Central memory CD4-positive, alpha-beta T cell (primary cell): ENCODE measurements at places on chromosomes 2 and 18.

GRCh38 chr18:57749604-57749970 is 53.5 kb downstream of the ATP8B1 start:
- DNase-seq, result no peak

GRCh38 chr18:56026509-56026908 is 438.5 kb upstream of the TCF4 start:
- DNase-seq, result no peak

DNA sequence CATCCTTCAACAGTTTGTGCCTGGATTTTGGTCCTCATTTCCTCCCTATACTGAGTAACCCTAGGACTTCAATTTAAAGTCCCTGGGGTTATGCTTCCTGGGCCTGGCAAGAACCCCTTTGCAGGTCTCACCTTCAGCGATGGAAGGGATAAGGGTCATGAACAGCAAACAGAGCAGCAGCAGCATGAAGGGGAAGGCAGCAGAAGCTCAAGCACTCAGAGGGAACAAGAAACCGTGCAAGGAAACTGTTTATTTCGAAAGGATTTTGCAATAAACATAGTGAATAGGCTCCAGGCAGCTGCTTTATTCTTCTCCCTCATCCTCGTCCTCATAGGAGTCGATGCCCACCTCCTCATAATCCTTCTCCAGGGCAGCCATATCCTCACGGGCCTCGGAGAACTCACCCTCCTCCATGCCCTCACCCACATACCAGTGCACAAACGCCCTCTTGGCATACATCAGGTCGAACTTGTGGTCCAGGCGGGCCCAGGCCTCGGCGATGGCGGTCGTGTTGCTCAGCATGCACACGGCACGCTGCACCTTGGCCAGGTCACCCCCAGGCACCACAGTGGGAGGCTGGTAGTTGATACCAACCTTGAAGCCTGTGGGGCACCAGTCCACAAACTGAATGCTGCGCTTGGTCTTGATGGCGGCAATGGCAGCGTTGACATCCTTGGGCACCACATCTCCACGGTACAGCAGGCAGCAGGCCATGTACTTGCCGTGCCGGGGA is 2.8 kb upstream of the TUBA4B start:
- DNase-seq, result no peak

- no peak for DNase-seq
Measured at GRCh38 chr2:224970311-224970710, 72.0 kb downstream of the DOCK10 start.

DNA sequence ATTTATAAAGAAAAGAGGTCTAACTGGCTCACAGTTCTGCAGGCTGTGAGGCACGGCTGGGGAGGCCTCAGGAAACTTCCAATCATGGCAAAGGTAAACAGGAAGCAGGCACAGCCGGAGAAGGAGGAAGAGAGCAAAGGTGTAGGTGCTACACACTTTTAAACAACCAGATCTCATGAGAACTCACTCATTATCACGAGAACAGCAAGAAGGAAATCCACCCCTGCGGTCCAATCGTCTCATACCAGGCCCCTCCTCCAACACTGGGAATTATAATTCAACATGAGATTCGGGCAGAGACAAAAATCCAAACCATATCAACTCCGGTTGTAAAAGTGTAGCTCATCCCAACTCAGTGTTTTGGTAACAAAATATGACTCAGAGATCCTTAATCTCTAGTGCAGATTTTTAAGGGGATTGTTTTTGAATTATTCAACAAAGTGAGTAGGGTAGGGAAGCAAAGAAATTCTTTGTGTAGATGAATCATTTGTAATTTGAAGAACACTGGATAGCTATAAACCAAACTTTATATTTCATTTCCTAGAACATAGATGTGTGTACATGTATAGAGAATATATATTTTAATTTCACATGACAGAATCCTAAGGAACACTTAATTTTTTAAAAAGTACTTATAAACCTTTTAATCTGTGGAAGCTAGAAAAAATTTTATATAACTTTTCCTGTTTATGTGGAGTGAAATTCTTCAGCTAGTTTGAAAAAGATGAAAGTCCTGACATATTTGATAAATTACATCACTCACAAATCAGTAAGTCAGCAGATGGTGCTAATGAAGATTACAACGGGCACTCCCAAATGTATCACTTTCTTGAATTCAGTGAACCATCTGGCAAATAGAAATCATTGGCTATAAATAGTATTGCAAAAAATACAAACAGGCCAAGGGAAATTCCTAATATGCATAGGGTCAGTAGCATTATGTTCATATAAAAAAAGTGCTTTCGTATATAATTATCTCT is 130.1 kb downstream of the OLA1 start:
- no peak for DNase-seq

GRCh38 chr2:157684940-157685466 is 56.3 kb upstream of the ACVR1C start:
- DNase-seq, result no peak

DNA sequence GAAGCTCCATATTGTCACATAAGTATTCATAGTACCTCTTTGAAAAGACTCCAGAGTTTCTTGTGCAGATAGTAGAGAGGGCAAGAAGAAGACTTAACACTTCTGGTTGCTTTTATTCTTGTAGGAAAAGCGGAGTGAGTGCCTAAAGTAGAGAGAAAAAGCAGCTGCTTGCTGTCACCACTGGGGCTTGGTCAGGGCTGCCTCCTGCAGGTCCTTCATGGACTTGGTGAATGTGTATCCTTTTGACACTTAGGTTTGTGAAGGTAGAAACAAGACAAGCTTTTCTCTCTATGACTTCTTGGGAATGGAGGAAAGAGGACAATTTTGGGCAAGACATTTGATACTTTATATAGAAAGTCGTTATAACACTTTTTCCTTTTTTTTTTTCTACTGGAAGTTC is 312.8 kb upstream of the FANCL start:
- DNase-seq, result no peak

DNA sequence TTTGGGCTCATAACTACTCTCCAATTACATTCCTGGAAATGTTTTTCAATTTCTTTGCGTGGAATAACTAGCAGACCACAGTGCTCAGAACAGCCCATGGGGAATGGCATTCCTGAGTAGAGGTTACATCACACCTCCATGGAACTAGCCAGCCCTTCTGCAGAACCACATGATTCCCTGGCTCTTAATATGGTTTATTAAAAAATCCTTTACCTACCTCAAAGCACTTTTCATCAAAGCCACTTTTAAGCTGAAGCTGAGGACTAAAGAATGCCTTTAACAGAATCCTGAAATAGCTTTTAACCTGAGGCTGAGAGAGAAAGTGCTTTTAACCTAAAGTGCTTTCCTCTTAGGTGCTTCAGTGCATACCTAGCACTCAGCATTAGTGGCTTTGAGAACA is 376.3 kb downstream of the ARHGAP15 start:
- no peak for DNase-seq

DNA sequence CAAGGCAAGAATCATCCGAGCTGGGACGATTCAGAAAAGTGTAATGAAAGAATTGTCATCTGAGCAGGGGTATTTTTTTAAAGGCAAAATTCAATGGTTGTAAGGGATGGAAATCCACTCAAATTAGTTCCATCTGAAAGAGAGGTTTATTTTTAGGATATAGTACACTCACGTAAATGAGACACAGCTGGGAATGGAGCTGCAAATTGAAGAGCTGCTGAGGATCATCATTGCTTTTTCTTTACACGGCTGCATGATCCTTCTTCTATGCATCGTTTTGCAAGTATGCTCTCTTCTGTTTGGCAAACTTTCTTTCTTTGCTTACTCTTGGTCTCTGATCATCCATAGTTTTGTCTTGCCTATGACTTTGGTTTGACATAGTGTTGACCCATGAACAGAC is 27.4 kb upstream of the CUL3 start:
- DNase-seq, result no peak

DNA sequence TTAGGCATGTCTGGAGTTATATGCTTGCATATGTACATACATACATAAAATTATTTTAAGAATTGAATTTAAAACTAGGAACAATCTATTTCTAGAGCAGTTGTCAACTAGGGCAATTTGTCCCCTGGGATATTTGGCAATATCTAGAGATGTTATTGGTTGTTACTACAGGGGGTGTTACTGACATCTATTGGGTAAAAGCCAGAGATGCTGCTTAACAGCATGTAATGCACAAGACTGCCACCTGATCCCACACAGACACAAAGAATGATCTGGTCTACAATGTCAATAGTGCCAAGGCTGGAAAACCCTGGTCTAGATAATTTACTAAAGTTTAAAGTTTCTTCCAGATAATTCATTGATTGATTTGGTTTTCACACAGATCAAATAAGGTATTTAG is 185.3 kb downstream of the NYAP2 start:
- no peak for DNase-seq

GRCh38 chr2:70371753-70372152 is 69.9 kb upstream of the FAM136A start:
- no peak for DNase-seq

- no peak for DNase-seq
Measured at GRCh38 chr2:239813261-239814115, 211.7 kb downstream of the NDUFA10 start.

DNA sequence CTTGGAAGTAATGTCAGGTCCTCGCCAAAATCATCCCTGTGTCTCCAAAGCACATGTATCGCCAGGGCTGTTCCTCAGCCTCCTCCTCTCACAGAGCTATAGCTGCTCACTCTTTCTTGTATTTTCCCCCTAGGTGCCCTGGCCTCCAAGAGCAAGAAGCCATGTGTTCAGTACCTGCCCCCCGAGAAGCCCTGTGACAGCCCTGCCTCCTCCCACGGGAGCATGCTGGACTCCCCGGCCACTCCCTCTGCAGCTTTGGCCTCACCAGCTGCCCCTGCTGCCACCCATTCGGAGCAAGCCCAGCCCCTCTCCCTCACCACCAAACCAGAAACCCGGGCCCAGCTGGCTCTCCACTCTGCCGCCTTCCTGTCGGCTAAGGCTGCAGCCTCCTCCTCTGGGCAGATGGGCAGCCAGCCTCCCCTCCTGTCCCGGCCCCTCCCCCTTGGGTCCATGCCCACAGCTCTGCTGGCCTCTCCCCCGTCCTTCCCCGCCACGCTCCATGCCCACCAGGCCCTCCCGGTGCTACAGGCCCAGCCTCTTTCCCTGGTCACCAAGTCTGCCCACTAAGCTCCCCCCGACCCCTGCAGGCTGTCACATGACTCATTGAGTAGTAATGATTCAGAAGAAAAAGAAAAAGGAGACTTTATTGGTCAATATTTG is 18.8 kb downstream of the TGOLN2 start:
- DNase-seq, result no peak
